ENCODE measurements at places on chromosomes 6 and 20.

DNA sequence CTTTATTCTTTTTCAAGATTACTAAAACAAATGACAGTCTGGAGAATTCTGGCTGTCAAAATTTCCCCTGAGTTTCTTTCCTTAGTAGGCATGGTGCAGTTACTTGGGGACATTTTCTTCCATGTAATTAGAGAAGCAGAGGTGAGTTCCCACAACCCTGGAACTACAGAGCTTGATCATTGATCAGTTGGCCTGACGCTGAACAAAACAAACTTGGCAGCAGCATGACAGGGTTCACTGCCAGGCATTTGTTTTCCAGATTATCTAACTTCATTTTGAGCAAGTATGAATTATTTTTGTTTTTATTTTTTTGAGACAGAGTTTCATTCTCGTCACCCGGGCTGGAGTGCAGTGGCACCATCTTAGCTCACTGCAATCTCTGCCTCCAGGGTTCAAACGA, 22.6 kb downstream of the IYD start:
- no peak for DNase-seq

DNA sequence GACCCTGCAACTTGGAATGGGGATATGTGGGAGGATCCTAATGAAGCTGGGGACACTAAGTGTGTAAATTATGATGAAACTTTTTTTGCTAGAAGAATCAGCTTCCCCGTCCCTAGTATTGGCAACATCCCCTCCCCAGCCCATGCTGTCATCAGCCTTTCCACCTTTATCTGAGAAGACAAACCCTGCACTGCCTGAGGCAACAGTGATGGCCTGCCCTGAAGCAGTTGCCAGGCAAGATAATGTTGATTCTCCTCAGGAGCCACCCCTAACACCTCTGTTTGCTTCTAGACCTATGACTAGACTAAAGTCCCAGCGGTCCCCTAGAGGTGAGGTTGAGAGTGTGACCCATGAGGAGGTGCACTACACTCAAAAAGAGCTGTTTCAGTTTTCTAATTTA, 27.1 kb downstream of the MICA start:
- no peak for DNase-seq

DNA sequence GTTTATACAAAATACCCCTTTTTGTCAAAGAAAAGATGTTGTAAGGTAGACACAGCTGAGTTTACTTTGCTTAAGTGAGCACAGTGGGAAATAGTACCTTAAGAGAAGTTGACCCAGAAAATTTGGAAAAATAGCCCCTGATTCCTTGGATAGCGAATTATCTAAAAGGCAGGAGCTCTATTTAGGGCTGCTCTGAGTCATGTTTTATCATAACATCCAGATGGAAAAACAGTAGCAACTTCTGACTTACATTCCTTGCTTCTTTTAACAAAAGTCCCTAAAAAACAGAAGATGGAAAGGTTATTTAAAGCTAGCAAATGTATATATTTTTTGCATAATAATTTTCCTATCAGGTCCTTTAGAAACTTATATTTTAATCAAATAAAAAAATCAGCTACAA, 59.0 kb downstream of the THEMIS start:
- no peak for DNase-seq

DNA sequence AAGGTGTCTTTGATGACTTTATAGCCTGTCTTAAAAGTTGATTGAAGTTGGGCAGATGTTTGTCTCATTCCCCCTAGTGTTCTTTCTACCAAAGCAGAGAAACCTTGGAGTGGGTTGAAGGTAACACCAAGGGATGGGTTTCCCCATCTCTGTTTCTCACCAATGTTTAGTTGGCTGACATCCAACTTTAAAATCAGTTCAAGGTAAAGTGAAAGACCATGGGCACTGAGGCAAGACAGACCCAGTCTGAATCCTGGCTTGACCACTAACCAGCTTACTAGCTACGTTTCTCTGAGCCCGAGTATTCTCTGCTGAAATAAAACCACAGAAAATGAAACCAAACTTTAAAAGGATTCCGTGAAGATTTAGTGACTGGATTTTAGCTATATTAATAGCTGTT, 258.9 kb downstream of the KIF16B start:
- no peak for DNase-seq

DNA sequence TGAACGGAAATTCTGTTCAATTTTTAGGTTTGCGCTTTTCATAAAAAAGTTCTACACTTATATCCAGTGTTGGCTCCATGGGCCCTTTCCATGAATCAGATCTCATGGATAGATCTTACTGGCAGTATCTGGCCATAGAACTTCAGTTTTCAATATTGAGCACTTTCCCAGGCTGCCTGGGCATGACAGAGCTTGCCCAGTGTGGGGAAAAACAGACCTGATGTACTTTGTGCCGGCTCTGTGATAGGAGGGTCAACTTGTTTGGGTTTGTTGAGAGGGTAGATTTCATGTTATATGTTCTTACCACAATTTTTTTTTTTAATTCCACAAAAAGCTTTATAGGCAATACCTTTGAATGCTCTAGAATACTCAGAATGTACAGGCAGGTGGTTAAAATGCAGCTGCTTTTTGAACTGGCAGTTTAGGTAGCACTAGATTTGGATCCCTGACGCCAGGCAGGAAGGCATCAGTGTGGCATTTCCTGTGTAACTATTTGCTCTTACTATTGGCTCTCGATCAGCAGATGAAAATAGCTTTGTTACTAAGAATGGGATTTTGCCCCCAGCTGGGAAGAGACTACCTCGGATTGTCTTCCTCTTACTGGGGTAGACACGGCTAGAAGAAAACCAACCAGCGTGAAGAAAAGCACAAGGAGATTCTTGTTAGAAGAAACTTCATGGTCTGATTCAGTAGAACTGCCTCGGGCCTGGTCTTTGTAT, 404.9 kb upstream of the SOX4 start:
- DNase-seq, result no peak

Measured in bone marrow (tissue), 2 donors.